Muscle of arm (tissue), 14 donors: ENCODE measurements at places on chromosomes 5 and 9. TPM values are rescaled to one million over a fixed set of nuclear protein-coding genes. Genes with fewer than 3 reads are reported as not detected.

DNA sequence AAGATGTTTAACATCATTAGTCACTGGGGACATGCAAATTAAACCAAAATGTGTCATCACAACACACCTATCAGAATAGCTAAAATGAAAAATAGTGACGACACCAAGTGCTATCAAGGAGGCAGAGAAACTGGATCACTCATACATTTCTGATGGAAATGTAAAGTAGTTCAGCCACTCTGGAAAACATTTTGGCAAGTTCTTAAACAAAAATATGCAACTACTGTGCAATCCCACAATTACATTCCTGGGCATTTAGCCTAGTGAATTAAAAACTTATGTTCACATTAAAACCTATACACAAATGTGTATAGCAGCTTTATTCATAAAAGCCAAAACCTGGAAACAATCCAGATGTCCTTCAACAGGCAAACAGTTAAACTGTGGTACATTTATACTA lies 53.1 kb downstream of the SVEP1 start:
- DNase-seq, result no peak

DNA sequence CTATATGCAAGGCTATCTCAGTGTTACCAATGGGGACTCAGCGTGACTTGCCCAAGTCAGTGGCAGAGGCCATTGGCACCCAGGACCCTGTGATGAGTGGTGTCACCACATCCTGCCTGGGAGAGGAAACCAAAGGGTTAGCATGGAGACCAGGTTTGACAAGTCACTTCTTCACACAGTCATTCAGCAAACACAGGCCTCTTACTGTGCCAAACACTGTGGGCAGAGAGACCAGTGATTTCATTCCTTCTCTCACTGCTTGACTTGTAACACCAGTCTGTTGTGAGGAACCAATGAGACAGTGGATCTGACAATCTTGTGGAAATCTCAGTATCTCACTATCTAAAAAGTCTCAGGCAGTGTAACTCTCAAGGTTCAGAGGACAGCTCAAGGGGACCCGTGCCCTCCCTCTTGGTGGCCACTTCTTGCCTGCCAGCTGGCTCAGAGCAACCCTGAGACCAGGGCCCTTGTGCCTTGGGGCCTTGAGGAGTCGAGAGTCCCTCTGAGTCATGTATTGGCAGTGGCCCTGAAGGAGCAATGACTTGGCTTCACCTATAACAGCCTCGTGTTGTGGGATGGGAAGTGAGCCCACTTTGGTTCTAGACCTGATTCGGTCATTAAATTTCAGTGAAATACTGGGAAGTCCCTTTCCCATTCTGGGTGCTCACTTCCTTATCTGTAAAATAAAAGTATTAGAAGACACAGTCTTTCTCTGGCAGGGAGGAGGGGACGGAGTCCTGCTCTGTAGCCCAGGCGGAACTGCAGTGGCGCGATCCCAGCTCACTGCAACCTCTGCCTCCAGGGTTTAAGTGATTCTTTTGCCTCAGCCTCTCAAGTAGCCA lies 1.6 kb downstream of the FABP6 start:
- DNase-seq, result no peak

- DNase-seq, result no peak
These were observed 46.1 kb downstream of the RFX3 start for GRCh38 chr9:3479514-3480352.

Gene SRA1
- polyA plus RNA-seq, result 23.9 TPM

DNA sequence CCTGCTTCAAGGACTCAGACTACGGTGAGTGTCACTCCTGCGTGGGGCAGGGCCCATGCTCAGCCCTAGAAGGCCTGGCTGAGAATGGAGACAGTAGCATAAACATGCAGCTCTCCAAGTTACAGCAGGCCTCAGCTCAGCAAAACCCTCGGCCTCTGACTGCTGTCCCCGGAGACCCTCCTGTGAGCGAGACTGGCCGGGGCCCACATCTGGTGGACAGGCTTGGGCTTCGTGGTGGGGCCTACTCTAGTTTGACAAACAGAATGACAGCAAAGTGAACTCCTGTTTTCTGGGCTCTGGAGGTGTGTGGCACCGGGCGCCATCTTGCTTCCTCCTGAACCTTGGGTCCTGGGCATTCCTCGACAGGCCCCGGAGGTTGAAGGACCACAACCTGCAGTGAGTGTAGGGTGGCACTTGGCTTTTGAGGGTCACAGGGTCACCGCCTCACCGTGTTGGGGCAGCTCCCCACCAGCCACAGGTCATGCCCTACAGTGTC lies 97.5 kb downstream of the PHF2 start:
- no peak for DNase-seq

DNA sequence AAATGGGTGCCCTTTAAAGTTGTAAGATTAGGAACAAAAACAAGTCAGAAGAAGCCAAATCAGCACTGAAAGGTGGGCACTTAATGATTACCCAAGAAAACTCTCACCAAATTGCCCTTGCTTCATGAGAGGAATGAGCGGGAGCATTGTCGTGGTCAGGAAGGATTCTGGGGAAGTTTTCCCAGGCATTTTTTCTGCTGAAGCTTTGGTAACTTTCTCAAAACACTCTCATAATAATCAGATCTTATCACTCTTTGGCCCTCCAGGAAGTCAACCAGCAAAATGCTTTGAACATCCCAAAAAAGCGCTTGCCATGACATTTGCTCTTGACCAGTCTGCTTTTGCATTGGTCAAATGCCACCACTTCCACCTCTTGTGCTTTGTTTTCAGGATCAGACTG lies 10.4 kb upstream of the PCDHGC3 start:
- DNase-seq, result no peak

Gene TNC
- 86.8 TPM for polyA plus RNA-seq

Gene CACFD1
- 19.4 TPM for polyA plus RNA-seq

DNA sequence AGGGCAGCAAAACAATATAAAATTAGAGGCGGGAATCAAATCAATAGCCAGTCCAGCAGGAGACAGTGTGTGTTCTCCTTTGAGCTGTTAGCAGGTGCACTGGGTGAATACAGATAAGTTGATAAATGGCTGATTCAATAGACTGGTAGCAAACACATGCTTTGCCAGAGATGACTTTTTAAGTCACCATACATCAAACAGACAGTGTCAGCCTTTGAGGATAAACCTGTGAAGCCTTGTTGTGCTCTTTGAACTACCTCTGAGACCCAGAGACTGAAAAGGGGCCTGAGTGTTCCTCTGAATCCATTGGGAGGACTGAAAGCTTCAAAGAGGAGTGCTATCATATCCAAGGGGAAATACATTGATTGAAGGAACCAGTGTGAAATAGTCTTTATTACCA lies 301.9 kb downstream of the RASEF start:
- no peak for DNase-seq

GRCh38 chr9:37107701-37108100 lies 12.7 kb upstream of the ZCCHC7 start:
- no peak for DNase-seq

DNA sequence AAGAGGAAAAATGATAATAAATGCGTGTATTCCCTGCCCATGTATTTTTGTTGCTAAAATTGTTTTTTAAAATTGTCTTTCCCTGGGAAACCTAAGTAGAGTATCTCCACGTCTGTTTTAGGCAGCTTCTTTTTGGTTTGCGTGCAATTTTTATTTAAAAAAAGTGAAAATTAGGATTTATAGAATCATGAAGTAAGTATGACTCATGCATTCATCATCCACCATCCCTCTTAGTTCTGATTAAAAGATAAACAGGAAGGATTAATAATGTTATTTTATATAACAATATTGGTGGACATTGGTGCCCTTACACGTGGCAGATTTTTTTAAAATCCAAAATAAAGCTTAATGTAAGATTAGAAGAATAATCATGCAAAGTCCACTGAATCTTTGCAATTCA lies 358.7 kb downstream of the MED10 start:
- no peak for DNase-seq

Gene GDNF
- polyA plus RNA-seq, result 8.5 TPM

DNA sequence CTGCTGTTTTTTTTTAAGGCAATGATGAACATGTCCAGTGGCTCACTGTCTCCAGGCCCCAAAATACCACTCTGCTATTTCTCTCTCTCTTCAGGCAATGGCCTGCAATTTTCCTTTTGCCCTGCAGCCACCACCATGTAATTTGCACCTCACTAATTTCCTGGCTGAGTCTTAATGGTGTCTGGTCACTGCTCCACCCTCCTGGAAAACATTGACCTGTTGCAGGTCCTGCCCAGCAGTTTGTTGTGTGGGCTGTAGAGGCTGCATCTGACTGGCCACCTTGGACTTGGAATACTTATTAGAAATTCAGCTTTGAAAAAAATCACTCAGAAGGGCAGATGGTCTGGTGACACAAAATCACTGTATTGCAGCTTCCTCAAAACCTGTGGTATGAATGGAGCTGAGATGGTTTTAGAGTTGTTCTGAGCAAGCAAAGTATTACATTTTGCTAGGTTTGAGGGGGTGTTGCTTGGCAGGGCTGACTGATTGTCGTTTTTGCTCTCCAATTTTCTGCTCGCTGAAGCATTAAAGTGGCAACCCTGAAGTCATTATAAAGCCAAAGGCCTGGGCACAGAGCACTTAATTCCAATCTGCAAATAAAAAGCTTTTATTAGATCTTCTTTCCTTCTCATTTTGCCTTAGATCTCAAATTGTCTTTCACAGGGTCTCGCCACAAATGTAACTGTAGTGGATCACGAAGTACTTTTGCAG lies 134.8 kb downstream of the TMEM174 start:
- DNase-seq, result no peak

Gene FOXD4L6
- not detected for polyA plus RNA-seq

Gene TMEM38B
- polyA plus RNA-seq, result 21.9 TPM

Gene CXCL14
- polyA plus RNA-seq, result 146 TPM

GRCh38 chr5:99248066-99248465 lies 319.3 kb upstream of the CHD1 start:
- no peak for DNase-seq

GRCh38 chr5:35151146-35151920 lies 79.0 kb downstream of the PRLR start:
- peak; percentile 35 for DNase-seq

Gene SPATA31A3
- polyA plus RNA-seq, result not detected

Gene HSPB3
- 133 TPM for polyA plus RNA-seq

- DNase-seq, result no peak
These were observed 376.7 kb downstream of the DNAH5 start for GRCh38 chr5:13567819-13568218.

- DNase-seq, result no peak
These were observed 157.4 kb upstream of the OTULINL start for GRCh38 chr5:14424011-14424685.

Gene LCN1
- polyA plus RNA-seq, result not detected

DNA sequence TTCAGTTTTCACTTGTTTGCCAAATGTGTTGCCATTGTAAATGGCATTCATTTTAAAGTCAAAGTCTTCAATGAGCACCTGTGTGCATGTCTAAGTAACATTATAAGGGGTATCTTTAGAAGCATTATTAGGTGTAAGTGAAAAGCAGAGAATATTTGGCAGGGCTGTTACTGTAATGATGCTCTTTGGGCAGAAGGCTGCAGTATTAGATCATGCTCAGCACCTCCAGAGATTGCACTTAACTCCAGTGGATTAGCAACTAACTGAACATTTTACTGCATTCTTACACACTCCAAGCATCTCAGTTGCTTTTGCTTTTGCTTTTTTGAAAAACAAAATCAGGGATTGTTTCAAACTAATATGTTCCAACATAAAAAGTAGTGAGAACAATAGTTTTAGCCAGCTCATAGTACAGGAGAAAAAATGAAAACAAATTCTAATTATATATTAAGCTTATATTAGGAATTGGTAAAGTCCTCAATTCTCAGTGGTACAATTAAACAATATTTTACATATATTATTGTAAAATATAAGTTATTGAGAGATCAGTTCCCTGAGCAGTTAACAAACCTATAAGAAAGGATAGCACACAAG lies 1740.9 kb upstream of the CDH9 start:
- DNase-seq, result peak; percentile 5

DNA sequence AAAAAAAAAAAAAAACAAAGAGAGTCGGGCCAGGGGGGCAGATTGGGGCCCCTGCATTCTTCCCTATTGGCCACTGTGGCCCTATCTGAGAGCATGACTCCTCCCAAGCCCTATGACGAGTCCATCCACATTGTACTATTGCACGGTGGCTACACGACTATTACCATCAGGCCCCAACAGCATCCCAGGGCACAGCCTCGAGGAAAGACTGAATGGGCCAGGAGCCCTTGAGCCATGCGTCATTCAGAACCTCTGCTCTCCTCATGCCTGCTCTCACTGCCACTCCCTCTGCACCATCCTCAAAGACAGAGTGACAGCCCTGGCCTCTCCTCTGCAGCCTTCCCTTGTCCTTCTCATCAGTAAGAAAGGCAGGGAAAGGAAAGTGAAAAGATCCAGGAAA lies 20.2 kb upstream of the ORM1 start:
- no peak for DNase-seq

DNA sequence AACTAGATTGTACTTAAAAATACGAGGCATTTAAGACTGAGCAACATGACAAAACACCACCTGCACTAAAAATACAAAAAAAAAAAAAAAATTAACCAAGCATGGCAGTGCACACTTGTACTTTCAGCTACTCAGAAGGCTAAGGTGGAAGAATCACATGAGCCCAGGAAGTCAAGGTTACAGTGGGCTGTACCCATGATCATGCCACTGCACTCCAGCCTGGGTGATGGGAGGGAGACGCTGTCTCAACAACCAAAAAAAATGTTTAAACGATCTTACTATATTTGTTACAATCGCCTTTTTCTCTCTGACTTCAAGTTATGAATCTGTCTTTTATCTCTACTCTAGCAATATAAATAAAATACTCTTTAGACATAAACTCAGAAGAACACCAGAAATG lies 1454.3 kb downstream of the MAT2B start:
- no peak for DNase-seq

DNA sequence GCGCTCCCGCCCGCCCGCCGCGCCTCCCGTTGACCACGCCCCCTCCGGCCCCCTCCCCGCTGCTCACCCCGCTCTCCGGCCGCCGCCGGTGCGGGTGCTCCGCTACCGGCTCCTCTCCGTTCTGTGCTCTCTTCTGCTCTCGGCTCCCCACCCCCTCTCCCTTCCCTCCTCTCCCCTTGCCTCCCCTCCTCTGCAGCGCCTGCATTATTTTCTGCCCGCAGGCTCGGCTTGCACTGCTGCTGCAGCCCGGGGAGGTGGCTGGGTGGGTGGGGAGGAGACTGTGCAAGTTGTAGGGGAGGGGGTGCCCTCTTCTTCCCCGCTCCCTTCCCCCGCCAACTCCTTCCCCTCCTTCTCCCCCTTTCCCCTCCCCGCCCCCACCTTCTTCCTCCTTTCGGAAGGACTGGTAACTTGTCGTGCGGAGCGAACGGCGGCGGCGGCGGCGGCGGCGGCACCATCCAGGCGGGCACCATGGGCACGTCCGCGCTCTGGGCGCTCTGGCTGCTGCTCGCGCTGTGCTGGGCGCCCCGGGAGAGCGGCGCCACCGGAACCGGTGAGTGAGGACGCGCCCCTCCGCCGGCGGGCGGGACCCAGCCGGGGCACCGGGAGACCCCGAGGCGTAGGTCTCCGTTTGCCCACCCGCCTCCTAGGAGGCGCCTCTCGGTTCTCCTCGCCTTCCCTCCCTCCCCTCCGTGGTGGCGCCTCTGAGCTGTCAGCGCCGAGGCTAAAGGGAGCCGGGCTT lies at the start of gene VLDLR:
Gene VLDLR, plus strand, starts transcription at position 66 of the 739 bp plus-strand sequence. Its CDS starts 403 bp downstream, at position 469.
- peak; percentile 59 for DNase-seq
